Left cardiac atrium (tissue), 4 donors: ENCODE measurements at places on chromosomes 13 and 19. TPM values are rescaled to one million over a fixed set of nuclear protein-coding genes. Genes with fewer than 3 reads are reported as not detected.

GRCh38 chr13:108682714-108683113 lies 53.3 kb downstream of the MYO16 start:
- no peak for DNase-seq

Gene ZNF177
- total RNA-seq: 1.8 TPM

DNA sequence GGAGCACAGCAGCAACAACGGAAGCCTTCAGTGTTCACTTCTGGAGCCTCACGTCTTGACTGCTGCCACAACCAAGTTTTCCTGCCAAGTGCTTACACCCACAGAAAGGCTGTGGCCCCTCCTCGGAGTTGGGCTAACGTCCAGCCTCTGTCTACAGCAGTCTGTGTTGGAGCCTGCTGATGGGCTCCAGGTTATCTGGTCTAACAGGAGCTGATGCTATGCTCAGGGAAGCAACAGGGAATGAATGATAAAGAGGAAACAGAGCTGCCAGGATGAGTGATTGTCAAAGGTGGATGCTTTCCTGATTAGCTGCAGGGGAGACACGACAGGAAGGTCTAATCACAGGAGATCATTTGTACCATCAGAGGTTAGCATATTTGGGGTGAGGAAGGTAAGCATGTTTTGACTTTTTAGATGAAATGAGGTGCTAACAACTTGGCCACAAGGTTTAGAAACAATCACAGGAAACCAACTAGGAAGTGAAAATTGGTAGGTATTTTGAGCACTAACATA lies 53.8 kb upstream of the RCBTB2 start:
- DNase-seq: peak; percentile 77

Gene PRRG2
- 0.68 TPM for total RNA-seq

GRCh38 chr13:31913459-31913858 lies 118.1 kb upstream of the FRY start:
- DNase-seq: no peak

DNA sequence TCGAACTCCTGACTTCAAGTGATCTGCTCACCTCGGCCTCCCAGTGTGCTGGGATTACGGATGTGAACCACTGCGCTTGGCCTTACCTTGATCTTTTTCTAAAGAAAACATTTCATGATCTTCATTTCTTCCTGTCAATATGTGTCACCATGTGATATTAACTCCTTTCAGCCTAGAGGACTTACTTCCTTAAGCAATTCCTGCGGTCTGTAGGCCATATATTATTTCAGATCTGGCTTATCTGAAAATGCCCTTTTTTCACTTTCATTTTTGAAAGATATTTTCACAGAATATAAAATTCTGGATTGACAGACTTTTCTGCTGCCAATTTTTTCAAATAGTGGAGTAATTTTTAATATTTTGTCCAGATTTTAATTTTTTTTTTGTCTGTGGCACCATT lies 2.0 kb upstream of the GPR32 start:
- no peak for DNase-seq

- DNase-seq: no peak
Measured at GRCh38 chr13:95245071-95245470, 56.2 kb downstream of the ABCC4 start.

DNA sequence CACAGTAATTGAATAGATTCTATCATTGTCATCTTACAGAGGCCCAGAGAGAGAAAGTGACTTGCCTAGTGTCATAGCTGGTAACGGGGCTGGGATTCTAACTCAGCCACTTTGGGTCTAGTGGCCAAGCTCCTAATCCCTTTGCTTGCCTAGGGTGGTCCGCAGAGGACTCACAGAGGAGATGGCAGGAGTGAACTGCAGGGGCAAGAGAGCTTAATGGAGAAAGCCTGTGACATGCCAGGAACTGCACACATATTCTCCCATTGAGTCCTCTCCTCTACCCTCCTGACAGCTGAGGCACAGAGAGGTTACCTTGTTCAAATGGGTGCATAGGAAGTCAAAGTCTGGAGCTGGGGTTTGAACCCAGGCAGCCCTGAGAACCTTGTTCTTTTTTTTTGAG lies 2.7 kb downstream of the LSR start:
- no peak for DNase-seq

DNA sequence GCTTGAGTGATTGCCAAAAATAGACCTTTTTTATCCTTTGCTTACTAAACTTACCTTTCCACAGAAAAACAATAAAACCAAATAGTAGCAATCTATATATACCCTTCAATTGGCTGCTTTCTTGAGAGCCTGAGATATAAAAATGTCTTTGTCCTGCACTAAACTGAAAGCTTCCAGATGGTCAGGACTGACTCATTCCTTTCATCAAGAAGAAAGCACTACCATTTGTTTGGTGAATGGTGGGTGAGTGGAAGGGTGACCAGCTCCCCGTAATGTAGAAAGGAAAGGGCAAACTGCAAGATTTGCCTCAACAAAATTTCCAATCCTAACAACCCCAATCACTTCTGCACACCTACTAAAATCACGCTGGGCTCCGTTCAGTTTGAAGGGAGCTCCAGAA lies 67.8 kb downstream of the SACS start:
- DNase-seq: no peak

GRCh38 chr19:54481326-54481930 lies 8.3 kb upstream of the CDC42EP5 start:
- DNase-seq: no peak

Gene CCDC9
- total RNA-seq: 21.4 TPM

GRCh38 chr13:111533900-111534683 lies 213.7 kb downstream of the TEX29 start:
- no peak for DNase-seq

- no peak for DNase-seq
Measured at GRCh38 chr19:48481846-48482639, 12.9 kb downstream of the CYTH2 start.

DNA sequence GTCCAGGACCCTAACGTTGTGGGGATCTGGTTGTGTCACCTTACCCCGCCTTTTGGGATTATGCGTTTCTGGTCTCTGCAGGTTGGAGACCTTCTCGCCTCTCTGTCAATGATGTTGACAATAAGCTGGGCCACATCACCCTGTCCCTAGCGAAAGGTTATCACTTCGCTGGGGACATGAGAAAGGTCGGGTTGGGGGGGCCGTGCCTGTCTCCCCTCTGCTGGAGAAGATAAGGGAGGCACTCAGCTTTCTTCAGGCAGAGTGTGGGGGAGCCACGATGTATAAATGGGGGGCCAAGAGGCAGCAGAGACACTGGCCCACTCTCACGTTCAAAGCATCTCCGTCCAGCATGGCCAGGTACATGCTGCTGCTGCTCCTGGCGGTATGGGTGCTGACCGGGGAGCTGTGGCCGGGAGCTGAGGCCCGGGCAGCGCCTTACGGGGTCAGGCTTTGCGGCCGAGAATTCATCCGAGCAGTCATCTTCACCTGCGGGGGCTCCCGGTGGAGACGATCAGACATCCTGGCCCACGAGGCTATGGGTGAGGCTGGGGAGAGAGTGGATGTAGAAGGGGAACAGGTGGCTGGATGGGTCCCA lies at the start of gene RLN3:
RLN3 (plus strand) TSS at position 293 of the 595 bp plus-strand sequence; CDS start at position 350, 57 bp downstream.
- no peak for DNase-seq

GRCh38 chr13:67410645-67411044 lies 180.5 kb upstream of the PCDH9 start:
- no peak for DNase-seq

Gene TNFSF13B
- 1.9 TPM for total RNA-seq

Gene C5AR2
- total RNA-seq: 2.4 TPM

GRCh38 chr13:34941436-34941834 lies 635 bp upstream of the NBEA start:
- no peak for DNase-seq

DNA sequence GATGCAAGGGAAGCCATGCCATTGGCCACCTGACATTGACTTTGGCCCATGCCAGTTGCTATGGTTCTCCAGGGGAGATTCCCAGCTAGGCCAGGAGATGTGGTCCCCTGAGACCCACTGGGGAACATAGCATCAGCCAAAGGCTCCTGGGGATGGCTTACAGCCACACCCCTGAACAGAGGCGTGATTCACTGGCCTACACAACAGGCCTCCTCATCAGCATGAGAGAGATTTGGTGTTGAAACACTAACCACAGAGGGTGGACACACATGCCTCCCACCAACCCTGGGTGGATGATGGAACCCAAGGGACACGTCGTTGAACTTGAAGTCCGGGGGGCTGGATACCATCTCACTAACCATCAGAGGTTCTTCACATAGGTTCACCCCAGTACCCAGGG lies 14.4 kb downstream of the IQCN start:
- no peak for DNase-seq
